ENCODE measurements at places on chromosomes 12 and 14. TPM values are rescaled to one million over a fixed set of nuclear protein-coding genes. Genes with fewer than 3 reads are reported as not detected.

SERPINA9 gene
- not detected for total RNA-seq

RD3L gene
- total RNA-seq, result not detected

- no peak for DNase-seq
These were observed 7.7 kb downstream of the UBC start for GRCh38 chr12:124906606-124907261.

DNA sequence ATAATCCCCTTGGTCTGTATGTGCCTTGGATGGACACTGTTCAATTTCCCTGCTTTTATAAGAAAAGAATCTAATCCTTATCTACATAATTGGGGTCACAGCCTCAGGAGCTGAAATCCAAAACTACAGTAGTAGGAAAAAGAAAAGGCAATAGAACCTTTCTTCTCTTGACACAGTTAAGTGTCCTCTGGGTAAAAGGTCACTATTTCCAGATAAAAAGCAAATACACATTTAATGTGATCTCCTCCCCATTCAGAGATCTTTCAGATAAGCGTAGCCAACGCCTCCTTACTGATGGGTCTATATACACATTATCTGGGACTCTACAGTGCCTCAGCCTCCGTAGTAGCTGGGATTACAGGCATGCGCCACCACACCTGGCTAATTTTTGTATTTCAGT is 73.4 kb downstream of the CLIP1 start:
- no peak for DNase-seq

All from mesenteric fat pad (tissue), 1 donor.